ENCODE measurements at places on chromosomes 12 and 14.
A peak's percentile ranks its signal among the peaks of the same experiment; 100 is the strongest.

GRCh38 chr12:3727877-3728632 is 24.9 kb downstream of the CRACR2A start:
- peak; percentile 26 for DNase-seq

GRCh38 chr12:111775205-111776193 is 8.8 kb downstream of the ALDH2 start:
- peak; percentile 72 for DNase-seq

DNA sequence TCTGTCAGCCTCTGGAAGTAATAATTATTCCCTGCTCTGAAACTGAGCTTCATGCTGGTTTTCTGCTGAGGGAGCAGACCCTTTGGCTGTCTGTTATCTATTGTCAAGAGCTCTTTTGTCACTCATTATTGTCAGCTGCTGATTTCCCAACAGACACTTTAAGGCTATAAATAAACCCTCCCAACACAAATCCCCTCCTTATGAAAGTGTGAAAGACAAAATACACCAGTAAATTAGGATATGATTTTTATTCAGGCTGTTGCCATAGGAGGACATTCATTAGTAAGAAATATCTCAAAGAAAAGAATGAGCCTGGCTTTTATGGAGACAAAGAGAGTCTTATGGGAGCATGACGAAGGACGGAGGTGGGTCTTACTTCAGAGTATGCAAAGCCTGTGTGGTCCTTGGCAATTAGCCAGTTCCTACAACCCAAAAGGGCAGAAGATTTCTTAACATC is 180.8 kb downstream of the CRADD start:
- DNase-seq, result no peak

GRCh38 chr14:102708494-102708893 is 68.8 kb upstream of the TRAF3 start:
- DNase-seq, result no peak

DNA sequence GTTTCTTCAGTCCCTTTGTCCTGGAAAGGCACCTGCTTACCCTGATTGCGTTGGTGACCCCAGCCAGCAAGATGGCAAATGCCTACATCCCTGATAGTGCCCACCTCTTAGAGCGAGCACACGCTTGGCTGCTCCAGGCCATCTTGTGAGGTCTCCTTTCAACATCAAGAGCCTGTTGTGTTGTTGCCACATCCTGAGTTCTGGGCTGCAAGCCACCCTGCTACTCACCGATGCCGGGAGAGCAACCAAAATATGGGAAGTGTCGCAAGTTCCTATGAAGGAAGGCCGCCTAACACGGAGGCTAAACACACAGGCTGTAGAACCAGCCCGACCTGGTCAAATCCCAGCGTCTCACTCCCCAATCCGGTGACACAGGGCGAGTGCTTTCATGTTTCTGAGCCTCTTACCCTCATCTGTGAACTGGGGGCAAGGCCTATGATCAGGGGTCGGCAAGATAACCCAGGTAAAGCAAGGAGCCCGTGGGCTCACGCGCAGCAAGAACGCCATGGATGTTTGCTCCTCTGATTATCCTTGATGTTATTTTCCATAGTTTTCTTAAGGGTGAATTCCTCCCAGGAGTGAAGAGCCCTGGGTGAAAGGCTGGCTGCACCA is 98.4 kb downstream of the LGMN start:
- DNase-seq, result peak; percentile 51

DNA sequence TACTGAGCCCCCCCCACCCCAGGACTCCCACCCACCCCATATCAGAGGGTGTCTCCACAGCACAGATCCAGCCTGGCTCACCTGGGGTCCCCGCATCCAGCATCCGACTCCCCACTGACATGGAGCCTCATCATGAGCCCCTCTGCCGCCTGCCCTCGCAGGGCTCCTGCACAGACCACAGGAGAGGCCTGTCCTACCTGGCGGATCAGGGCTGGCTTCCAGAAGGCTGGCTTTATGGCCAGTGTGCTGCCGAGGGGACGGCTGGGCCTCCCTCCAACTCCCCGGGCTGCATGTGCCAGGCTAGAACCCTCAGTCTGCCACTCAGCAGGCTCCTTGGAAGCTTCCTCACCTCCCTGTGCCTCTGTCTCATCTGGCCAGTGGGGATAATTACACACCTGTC is 119.0 kb downstream of the RFLNA start:
- no peak for DNase-seq

GRCh38 chr12:83082690-83083276 is 396.1 kb downstream of the TMTC2 start:
- DNase-seq, result no peak

GRCh38 chr14:62143245-62143644 is 381.0 kb downstream of the SNAPC1 start:
- peak; percentile 62 for DNase-seq

DNA sequence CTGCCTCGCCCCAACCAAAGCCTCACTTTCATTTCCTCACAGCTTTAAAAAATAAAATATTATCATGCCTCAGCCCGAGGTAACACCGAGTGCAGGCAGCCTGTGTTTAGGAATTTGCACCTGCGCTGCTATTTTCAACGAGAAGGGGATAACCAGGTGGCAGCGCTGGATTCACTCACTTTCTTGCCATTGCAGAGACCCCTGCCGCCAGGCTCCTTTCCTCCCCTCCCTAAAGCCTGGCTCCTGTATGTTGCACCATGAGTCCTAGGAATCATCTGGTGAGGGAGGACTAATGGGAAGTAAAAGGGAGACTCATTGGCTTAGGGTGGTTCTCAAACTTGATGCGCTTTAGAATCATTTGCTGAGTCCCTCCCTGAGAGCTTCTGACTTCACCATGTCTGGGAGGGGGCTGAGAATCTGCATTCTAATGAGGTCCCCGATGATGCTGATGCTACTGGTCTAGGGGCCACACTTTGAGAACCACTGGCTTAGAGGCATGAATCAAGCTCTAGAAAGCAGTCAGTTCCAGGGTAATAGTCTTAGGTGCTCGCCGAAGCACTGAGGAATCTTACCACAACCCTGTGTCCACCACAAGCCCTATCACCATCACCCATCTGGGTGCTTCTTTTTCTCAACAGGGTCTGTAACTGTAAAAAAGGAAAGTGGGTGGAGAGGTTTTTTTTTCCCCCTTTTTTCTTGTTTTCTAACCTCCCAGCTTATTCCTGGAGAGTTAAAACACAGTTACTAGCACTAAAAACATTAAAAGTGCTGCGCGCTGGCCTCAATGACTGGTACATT is 83.8 kb downstream of the SLC38A1 start:
- no peak for DNase-seq

GRCh38 chr14:81849714-81850113 is 316.1 kb upstream of the SEL1L start:
- no peak for DNase-seq

GRCh38 chr14:31977001-31977556 is 100.0 kb upstream of the ARHGAP5 start:
- no peak for DNase-seq

GRCh38 chr12:124075841-124076240 is 102.8 kb downstream of the ZNF664 start:
- no peak for DNase-seq

GRCh38 chr12:102962532-102962931 is 5.1 kb downstream of the ASCL1 start:
- no peak for DNase-seq

- DNase-seq, result peak; percentile 36
Measured at GRCh38 chr12:27324530-27324929, 8.1 kb upstream of the BMAL2 start.

DNA sequence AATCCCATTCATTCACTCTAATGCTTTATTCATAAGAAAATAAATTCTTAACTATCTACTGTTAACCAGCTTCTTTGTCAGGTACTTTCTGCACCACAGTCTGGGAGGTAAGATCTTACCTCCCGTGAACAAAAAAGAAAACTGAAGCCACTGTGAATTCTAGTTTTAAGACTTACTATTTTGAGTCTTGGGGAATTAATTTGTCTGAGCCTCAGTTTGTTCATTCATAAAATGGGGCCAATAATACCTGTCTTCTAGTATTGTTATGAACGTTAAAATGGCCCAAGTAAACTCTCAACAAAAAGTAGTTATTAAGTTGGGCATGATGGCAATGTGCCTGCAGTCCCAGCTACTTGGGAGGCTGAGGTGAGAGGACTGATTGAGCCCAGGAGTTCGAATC is 59.5 kb upstream of the BBS10 start:
- DNase-seq, result no peak

- no peak for DNase-seq
Measured at GRCh38 chr14:101588990-101589389, 27.7 kb downstream of the DIO3 start.

- no peak for DNase-seq
Measured at GRCh38 chr12:106152334-106152733, 13.6 kb upstream of the NUAK1 start.

DNA sequence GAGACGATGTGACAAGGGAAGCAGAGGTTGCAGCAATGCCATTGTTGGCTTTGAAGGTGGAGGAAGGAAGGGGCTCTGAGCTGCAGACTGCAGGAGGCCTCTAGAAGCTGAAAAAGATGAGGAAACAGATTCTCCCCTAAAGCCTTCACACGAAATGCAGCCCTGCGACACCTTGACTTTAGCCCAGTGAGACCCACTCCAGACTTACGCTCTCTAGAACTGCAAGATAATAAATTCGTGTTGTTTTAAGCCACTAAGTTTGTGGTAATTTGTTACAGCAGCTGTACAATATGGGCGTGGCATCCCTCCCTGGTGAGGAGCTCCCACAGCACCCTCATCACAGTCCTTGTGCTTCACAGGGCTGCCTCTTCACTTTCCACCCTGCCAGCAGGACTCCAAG is 53.2 kb downstream of the GOLGA5 start:
- no peak for DNase-seq

- DNase-seq, result peak; percentile 40
Measured at GRCh38 chr14:52314595-52315354, 663 bp downstream of the PTGER2 start.

DNA sequence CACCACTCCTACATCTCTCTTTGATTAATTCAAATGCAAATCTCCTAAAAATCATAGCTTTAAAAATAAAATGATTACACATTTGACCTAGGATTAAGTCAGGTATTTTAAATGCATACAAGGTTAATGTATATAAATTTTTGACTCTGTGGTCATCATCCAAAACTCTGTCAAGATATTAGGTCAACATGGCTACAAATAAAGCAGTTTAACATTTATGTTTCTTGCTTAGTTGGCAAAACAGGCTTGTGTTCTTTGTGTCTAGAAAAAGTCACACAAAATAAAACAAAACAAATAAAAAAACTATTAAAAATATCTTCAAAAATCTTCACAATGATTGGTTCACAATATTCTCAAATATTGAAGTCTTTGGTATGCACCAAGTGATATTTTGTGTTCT is 473.2 kb downstream of the LRFN5 start:
- no peak for DNase-seq

DNA sequence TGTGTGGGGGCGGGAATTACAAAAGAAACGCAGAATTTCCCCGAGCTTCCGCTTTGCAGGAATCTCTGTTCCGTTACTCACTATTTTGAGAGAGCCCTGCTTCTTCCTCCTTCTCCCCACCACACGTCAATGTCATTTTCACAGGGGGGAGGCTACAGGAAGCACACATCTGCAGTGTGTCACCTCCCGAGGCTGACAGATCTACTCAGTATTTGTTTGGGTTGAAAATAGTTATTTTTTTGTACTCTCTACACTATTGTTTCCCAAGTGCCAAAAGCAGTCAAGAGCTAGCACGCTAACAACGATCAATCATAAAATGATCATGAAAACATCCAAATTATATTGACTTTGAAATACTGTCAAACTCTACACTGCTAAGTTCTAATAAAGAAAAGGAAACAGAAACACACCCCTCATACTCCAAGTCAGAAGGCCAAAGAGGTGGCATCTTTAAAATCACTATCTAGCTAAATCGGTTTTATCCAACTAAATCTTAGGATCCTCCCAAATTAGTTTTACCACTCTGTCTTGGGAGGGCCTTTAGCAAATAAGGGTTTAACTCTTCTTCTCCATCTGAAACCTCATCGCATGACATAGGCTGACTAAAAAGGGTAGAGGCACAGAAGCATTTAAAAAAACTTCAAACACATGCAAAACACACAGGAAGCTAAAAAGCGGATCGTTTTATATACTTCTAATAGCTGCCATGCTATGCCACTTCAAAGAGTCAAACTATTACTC is 51.8 kb downstream of the FOXN3 start:
- no peak for DNase-seq

GRCh38 chr14:76434220-76434619 is 58.3 kb downstream of the ESRRB start:
- no peak for DNase-seq

DNA sequence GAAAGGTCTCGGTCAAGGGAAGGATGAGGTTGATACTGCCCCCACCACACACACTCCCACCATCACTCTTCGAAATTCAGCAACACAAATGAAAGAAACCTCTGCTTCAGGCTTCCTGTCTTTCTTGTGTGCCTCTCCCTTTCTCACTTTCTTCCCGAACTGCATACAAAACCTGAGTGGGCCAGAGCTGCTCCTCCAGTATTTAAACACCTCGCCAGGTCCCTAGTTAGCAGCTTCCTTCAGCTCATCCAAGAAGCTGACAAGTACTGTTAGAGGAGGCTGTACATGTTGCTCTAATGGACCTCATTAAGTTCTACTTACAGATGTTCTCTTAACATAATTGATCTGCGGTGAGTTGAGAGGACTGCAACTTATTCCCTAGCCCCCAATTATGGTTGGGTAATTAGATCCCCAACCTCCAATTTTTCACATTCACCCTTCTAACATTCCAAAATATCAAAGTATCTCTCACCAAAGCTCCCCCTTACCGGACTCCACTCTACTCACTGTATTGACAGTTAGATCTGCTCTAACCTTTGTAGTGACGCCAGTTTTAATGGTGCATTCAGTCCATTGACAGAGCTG is 4.1 kb upstream of the LMO3 start:
- DNase-seq, result no peak

GRCh38 chr12:57229046-57229633 is 371 bp upstream of the SHMT2 start:
- DNase-seq, result peak; percentile 13

- DNase-seq, result no peak
Measured at GRCh38 chr14:52733824-52734223, 3.9 kb downstream of the STYX start.

- no peak for DNase-seq
Measured at GRCh38 chr12:54197431-54197909, 8.7 kb upstream of the SMUG1 start.

- no peak for DNase-seq
Measured at GRCh38 chr12:62103748-62104147, 156.5 kb upstream of the USP15 start.

- DNase-seq, result peak; percentile 96
Measured at GRCh38 chr14:92039719-92040430, at the start of gene TRIP11. TRIP11 (minus strand) TSS chr14:92040059; CDS start chr14:92039685, 374 bp downstream.

- no peak for DNase-seq
Measured at GRCh38 chr12:13126494-13126893, 23.0 kb upstream of the GSG1 start.

DNA sequence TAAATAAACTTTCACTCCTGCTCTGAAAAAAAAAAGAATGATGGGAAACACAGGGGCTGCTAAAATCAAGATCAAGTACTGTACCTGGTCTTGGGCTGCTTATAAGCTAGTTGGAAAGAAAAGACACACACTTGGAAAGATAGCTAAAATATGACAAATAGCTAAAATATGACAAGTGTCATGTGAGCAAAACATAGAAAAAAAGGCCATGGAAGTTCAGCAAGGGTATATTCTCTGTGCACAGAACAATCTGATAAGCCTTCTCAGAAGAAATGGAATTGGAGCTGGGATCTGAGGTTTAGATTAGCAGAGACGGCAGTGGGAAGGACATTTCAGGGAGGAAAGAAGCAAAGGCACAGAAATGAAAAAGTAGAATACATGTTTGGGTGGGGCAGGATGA is 126.2 kb upstream of the PMCH start:
- no peak for DNase-seq

GRCh38 chr12:121811434-121812319 is 7.9 kb downstream of the SETD1B start:
- DNase-seq, result peak; percentile 71

GRCh38 chr12:4434706-4435425 is 10.7 kb downstream of the FGF6 start:
- no peak for DNase-seq
